ENCODE measurements at places on chromosomes 1 and 21.

DNA sequence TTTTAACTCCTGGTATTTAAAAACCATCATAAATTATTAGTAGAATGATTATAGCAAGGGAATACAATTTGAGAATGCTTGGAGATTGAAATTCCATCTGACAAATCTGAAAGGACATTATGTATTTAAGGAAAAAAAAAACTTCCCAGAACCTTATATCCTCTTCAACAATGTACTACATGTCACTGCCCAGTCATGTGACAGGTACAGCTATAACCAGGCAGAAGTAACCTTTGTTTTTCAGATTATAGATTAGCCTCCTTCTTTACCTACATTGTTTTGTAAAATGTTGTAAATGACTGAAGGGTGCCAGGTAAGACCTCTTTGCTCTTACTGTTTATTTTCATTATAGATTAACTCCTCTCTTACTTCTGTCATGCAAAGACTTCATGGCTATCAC, 96.9 kb downstream of the KCNJ6 start:
- DNase-seq: no peak

- DNase-seq: no peak
These were observed 29.4 kb upstream of the PRSS38 start for GRCh38 chr1:227785805-227786671.

DNA sequence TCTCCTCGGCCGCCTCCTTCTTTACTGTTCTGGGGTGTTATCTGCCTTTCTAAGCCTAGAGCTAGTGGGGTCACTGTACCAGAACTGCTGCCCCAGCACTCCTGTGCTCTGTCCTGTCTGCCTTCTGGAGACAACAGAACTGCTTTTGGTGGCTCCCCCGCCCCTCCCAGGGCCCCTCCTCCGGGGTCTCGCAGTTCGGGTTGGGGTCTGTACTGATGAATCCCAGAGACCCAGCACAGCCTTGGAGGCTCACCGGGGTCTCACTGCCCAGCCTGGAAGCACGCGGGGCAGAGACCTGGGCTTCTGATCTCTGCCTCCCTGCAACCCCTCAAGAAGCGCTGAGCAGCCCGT, 3.2 kb upstream of the PLEKHA6 start:
- no peak for DNase-seq

DNA sequence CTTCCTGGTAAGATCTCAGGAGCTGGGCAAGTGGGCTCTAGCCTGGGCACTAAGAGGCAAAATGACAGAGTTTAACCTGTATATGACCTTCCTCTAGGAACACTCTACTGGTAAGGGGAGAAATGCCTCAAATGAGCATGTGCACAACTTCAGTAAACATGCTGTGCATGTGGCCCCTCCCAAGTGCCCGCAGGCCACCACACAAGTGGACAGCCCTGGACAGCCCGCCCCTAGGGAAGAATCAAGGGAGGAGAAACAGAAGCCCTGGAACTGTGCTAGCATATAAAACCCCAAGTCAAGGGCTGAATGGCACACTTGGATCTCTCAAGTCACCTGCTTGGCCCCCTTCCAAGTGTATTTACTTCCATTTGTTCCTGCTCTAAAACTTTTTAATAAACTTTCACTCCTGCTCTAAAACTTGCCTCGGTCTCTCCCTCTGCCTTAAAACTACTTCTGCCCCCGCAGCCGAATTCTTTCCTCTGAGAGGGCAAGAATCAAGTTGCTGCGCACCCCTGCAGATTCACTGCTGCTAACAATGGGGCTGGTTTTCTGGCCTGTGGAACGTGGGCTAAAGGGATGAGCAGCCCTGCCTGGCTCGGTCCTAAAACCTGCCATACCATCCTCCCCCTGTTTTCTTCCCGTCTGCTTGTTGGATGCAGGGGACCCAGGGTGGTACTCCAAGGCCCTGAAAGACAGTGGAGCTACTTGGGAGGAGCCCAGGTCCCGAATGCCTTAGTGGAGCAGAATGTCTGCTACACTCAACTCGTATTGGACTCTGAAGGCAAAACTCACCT, 93.5 kb downstream of the IER5 start:
- no peak for DNase-seq

DNA sequence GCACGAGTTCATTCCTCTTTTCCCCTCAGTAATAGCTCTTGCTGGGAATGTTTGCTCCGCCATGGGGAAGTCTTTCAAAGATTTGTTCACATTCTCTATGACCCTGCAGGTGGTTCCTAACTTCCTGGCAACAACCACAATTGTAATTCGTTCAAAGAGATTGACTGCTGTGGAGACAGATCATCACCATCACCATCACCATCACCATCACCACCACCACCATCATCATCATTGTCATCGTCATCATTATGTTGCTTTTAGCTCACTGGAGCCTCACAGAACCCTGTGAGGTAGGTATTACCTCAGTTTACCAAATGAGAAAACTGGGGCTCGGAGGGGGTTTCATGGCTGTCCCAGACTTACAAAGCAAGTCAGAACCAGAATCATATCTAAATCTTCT, 30.9 kb downstream of the COA7 start:
- DNase-seq: no peak

- no peak for DNase-seq
These were observed 42.4 kb downstream of the RNF2 start for GRCh38 chr1:185087746-185088145.

Measured in NCI-H1417 (cell line).